ENCODE measurements at places on chromosomes 1 and 21. TPM values are rescaled to one million over a fixed set of nuclear protein-coding genes. Genes with fewer than 3 reads are reported as not detected.

Gene COL9A2
- 11.2 TPM for total RNA-seq

Gene SUSD4
- 0.79 TPM for total RNA-seq

Gene MTMR11
- 409 TPM for total RNA-seq

Gene THEMIS2
- total RNA-seq, result 15.6 TPM

DNA sequence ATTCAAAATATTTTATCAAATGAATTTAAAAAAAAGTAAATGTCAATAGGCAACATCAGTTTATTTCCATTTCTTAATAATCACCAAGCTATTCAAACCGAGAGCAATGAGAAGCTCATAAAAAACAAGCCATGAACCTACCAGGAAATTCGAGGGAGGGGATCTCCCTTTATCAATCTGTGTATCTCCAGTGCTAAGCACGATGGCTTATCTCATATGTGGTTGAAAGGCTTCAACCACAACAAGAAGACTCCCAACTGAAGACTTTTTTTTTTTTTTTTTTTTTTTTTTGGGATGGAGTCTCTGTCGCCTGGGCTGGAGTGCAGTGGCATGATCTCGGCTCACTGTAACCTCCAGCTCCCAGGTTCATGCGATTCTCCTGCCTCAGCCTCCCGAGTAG lies 833.3 kb downstream of the USP25 start:
- no peak for DNase-seq

- no peak for DNase-seq
Measured at GRCh38 chr1:213977486-213977842, 10.3 kb upstream of the PROX1 start.

DNA sequence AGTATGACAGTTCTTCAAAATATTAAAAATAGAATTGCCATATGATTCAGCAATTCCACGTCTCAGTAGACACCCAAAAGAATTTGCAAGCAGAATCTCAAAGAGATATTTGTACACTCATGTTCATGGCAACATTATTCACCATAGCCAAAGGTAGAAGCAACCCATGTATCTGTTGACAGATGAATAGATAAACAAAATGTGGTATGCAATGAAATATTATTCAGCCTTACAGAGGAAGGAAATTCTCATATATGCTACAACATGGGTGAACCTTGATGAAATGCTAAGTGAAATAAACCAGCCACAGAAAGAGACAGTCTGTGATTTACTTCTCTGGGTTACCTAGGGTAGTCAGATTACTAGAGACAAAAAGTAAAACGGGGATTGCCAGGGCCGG lies 47.0 kb downstream of the NAV1 start:
- no peak for DNase-seq

DNA sequence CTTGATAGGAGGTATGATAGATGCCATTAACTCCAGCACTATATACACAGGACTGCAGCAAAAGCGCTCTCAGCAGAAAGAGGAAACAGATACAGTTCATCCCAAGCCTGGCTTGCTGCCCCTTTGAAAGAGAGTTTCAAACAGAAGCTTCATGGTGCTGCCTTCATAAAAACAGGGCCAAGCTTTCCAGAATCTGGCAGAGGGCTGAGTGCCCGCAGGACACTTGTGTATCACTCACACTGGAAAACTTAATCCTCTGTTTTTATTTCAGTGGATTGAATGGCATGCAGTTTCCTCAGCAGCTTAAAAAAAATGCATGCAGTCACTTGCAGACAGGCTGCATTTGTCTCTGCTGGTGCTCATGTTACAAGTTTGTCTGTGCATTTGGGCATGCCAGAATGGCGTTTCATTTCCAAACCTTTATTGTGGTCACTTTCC lies 40.4 kb downstream of the KCNJ15 start:
- no peak for DNase-seq

GRCh38 chr1:51247022-51247421 lies 10.9 kb downstream of the RNF11 start:
- DNase-seq, result no peak

- peak; percentile 49 for DNase-seq
Measured at GRCh38 chr21:25997788-25998611, 172.6 kb downstream of the APP start.

DNA sequence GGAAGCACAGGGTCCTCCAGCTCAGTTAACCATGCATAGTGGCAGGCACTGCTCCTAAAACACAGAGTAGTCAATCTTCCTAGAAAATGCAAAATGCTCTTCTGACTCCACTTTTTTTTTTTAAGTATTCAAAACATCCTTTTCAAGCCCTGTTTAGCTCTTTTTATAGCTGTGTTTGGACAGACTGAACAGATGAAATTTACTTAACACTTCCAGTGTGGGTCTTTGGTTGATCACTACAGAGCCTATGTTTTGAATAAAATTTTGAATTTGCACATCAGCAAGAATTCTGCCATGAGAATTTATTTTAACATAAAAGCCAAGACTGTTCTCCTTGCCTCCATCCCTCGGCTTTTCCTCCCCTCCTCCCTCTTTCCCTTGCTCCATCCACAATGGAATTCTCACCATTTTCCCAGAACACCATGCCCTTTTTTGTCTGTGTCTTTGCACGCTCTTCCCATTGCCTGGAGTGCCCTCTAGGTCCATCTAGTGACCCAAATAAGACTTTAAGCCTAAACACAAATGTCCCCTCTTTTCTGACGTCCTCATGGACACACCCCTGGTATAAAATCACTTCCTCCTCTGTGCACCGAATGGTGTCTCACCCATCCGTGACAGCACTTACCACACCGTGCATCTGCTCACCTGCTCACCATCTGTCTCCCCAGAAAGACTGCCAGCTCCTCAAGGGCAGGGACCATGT lies 24.0 kb upstream of the CPT2 start:
- DNase-seq, result no peak

- DNase-seq, result no peak
Measured at GRCh38 chr21:9750341-9751086, 770.9 kb upstream of the TPTE start.

DNA sequence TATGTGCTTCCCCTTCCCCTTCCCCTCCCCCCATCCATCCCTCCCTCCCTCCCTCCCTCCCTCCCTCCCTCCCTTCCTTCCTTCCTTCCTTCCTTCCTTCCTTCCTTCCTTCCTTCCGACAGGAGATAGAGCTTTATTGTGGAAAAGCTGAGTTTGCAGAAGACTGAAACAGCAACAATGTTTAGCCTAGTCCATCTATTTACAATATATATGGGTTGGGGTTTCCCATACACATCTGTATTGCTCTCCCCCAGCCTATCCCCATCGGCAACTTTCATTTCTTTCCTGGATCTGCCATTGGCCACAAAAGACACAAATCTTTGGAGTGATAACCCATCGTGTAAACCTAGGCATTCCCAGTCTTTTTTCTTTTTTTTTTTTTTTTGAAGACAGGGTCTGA lies 222.3 kb downstream of the USH2A start:
- no peak for DNase-seq

- DNase-seq, result no peak
Measured at GRCh38 chr1:165697491-165697880, 876 bp downstream of the ALDH9A1 start.

DNA sequence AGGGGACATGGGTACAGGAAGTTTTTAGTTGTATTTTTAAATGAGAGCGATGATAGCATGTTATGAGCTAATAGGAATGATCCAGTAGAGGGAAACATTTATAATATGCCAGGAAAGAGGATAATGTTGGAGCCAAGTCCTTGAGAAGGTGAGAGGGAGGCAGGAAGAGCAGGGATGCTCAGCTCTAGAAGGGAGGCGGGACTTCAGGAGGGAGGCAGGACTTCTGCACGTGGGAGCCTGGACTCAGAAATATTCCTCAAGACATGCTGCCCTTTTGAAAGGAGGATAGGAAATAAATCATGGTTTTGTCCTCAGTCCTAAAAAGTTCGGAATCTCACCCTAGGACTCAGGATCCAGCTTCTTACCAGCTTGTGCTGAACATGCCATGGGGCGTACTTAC lies 5.9 kb downstream of the ADARB1 start:
- no peak for DNase-seq

GRCh38 chr21:22806278-22806677 lies 1808.1 kb downstream of the NCAM2 start:
- no peak for DNase-seq

GRCh38 chr1:158675563-158676323 lies 10.8 kb downstream of the SPTA1 start:
- DNase-seq, result no peak

DNA sequence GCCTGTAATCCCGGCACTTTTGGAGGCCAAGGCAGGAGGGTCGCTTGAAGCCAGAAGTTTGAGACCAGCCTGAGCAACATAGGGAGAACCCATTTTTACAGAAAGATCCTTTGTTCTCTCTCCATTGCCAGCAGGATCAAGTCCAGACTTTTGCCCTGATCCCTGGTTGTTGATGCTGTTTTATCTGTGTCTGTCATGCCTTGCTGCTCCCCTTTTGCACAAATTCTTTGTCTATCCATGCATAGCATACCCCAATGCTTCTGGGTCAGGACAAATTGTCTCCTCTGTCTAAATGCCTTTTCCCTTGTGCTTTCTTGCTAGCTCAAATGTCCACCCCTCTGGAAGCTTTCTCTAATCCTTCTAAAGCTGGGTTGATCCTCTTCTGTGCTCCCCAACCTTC lies 25.3 kb upstream of the FAAH start:
- DNase-seq, result no peak

DNA sequence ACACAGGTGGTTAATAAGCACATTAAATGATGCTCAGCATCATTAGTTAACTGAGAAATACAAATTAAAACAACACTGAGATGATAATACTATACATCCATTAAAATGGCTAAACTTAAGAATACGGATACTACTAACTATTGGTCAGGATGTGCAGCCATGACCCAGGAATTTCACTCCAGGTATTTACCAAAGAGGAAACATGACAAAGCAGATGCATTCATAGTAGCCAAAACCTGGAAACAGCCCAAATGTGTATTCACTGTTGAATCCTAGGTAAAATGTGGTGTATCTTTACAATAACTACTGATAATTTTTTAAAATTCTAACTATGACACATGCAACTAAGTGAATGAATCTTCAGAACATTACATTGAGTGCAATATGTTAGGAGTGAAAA lies 73.0 kb downstream of the PTPRC start:
- no peak for DNase-seq

- DNase-seq, result no peak
Measured at GRCh38 chr1:24955161-24955560, 25.1 kb upstream of the RUNX3 start.

- DNase-seq, result no peak
Measured at GRCh38 chr1:52569449-52570210, 16.7 kb upstream of the TUT4 start.

GRCh38 chr1:85179522-85179921 lies 21.3 kb downstream of the SYDE2 start:
- no peak for DNase-seq

- DNase-seq, result no peak
Measured at GRCh38 chr1:14487671-14488070, 110.8 kb upstream of the KAZN start.

- peak; percentile 39 for DNase-seq
Measured at GRCh38 chr1:64861611-64862010, 104.7 kb downstream of the JAK1 start.

- DNase-seq, result no peak
Measured at GRCh38 chr21:46008893-46009621, 27.5 kb downstream of the COL6A1 start.

DNA sequence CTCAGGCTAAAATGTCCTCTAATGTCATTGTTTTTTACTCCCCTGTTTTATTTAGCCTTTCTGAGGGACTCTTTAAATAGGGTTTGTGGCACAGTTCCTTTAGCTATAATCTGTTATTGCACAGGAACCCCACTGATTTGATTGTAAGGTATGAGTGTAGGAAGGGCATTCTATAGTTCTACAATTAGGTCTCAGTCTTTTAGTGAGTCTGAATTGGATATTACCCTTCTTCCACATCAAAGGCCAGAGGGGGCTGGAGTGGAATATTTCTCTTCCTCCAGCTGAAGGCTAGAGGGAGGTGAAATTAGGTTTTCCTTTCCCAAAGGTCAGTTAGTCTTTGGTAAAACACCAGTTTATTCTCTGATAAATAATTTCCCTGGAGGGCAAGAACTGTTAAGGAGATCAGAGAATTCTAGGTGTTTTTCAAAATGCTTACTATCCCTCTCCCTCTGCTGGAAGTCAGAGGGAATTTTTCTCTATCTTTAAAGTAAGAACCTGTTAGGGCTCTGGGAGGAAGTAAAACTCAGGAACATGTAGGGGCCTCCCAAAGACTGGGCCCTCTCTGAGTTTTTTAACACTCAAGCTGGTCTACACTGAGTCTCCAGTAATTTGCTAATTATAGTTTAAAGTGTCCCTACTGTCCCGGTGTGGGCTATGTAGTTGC lies 176.3 kb upstream of the ZNHIT6 start:
- DNase-seq, result no peak

Measured in mucosa of descending colon (tissue), 3 donors.